ENCODE measurements at places on chromosomes 11 and 22.

- DNase-seq, result no peak
Observed at GRCh38 chr11:42992594-42992993, 319.2 kb upstream of the API5 start.

- no peak for DNase-seq
Observed at GRCh38 chr22:27329131-27329850, 472.3 kb downstream of the MN1 start.

GRCh38 chr22:39493759-39494158 is 8.3 kb upstream of the MIEF1 start:
- no peak for DNase-seq

DNA sequence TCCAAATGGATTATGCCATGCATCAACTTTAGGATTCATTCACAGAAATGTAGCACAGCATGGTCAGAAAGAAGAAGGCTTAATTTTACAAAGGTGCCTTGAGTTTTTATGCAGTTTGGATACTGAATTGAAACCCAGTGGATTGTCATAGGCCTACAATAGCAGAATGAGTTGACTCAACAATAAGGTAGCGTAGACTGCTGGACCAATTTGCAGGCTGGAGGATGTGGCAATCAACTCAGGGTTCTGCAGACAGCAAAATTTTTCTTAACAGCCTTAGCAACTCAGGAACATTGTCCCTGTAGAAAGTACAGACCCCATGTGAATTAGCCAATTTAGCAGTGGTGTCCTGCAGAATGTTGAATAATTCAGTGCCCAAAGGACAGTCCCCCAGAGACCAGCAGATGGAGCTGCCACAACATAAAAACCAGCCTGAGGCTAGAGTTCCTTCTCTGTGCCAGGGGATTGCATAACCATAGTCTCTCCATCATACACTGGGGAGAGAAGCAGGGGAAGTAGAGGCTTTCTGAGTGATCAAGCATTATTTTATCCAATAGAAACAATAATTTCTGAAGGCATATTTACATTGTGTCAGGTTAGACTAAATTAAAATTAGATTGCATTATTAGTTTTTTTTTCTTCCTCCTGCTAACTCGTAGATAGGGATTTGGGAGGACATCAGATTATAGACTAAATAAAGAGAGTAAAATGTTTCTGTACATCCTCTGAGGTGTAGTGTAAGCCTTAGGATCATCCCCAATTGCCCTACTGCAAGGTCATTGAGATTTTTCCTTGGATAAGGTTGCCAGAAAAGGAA is 20.3 kb upstream of the MRPL17 start:
- DNase-seq, result no peak

- DNase-seq, result no peak
Observed at GRCh38 chr22:45631140-45631840, 40.3 kb upstream of the ATXN10 start.

DNA sequence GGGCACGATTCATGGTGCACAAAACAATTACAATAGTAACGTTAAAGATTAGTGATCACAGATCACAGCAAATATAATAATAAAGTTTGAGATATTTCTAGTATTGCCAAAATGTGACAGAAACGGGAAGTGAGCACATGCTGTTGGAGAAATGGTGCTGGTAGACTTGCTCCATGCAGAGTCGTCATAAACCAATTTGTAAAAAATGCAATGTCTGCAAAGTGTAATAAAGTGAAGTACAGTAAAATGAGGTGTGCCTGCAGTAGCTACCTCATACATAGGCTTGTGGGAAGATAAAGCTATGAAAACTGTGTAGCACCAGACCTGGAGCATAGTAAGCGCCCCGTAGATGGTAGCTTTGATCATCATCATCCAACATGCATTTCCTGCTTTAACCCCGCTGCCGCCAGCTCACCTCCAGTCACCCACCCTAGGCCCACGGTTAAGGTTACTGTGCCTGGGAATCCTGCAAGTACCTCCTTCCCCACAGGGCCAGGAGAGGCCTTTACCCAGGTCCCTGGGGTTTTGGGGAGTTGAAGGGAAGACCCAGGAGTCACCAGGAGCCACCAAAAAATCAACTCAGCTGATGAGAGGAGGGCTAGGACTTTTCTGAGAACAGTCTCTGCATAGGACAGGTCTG is 59.2 kb downstream of the MYO7A start:
- no peak for DNase-seq

GRCh38 chr11:116037861-116038260 is 533.6 kb upstream of the CADM1 start:
- DNase-seq, result no peak

GRCh38 chr11:76672431-76673175 is 2.1 kb upstream of the LRRC32 start:
- no peak for DNase-seq

Data from stimulated activated CD4-positive, alpha-beta T cell treated with anti-CD3 and anti-CD28 coated beads, Interleukin-2, amount 100 ng/mL, for 24 hours (primary cell).